Activated CD4-positive, alpha-beta T cell treated with anti-CD3 and anti-CD28 coated beads, Interleukin-2, Interleukin-4, amounts not matched to agents 100 ng/mL and 50 ng/mL, durations not matched to agents 16 hours and 8 hours (primary cell): ENCODE measurements at places on chromosomes 7 and 10.

GRCh38 chr10:123882681-123883445 is 8.7 kb downstream of the CPXM2 start:
- no peak for DNase-seq

DNA sequence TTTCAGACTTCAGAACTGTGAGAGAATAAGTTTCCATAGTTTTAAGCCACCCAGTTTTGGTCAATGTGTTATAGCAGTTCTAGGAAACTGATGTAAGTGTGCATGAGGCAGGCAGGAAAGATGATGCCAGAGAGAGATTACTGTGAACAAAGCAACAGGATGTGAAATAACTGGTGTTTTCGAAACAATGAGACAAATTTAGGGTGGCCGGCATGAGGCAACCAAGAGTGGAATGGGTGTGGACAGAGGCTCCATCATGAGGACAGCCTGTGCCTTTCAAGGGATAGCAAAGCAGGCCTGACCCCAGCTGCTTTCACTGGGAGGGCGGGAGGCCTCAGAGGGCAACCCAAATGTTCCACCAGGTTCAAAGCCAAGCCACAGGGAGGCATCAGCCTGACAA is 67.3 kb upstream of the UCN3 start:
- DNase-seq, result peak; percentile 81

DNA sequence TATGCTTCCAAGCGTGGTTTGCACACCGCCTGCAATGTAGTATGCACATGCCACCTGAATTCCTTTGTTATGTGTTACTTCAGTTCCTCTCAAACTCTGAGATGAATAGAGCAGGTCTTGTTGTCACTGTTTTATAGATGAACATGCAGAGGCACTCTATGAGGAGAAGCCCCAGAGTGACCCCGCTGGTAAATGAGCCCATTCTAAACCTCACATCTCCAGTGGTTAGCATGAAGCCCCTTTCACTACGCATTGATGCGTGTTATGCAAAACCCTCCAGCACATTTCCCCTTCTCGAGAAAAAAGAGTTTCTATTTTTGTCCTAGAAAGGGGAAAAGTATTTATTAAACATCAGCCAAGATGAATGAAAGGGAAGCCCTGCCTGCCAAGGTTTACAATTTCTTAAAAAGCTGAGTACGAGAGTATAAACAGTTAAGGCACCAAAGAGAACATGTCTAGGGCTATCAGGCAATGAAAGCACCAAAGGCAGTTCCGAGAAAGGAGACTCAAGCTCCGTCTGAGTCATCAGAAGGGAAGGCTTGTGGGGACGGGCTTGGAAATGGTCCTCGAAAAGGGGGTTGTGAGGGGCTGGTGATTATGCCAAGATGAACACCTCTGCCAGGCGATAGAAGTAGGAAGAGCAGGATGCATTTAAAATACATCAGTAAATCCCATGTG is 58.7 kb upstream of the PFKP start:
- DNase-seq, result no peak

- no peak for DNase-seq
Observed at GRCh38 chr7:47577321-47577919, 4.5 kb downstream of the TNS3 start.

DNA sequence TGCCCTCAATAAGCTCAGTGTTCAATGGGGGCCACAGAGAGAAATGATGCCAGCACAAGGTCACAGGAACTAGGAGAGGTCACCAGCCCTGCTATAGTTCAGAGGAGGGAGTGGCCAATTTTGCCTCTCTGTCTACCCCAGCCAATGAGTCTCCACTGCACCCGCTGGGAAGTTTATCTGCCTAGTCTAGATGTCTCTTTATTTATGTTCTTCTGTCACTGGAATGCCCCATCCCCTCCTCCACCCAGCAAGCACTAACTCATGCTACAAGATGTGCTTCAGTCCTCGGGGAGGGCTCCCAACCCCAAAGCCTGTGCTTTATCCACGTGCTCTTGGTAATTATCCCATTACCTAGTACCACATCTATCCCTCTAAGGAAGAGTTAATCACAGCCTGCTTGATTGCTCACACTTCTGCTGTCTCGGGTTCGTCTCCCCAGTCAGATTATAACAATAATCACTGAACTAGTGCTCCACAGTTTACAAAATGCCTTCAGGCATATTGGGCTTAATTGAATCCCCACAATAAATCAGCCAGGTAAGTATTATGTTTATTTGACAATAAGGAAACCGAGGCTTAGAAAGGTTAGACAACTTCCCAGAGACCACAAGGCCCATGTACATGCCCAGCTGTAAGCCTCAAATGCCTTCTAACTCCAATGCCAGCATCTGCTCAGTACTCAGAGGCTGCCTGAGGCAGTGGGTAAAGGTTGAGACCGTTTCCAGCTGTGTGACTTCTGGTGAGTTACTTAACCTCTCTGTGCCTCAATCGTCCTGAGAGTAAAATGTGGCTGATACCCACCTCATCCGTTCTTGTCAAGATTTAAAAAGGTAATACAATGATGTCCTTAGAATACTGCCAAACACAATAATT is 3.9 kb downstream of the HIP1 start:
- no peak for DNase-seq

- DNase-seq, result no peak
Observed at GRCh38 chr10:44311563-44312051, 73.3 kb downstream of the CXCL12 start.

GRCh38 chr7:128379900-128380479 is 18.5 kb upstream of the PRRT4 start:
- DNase-seq, result no peak

DNA sequence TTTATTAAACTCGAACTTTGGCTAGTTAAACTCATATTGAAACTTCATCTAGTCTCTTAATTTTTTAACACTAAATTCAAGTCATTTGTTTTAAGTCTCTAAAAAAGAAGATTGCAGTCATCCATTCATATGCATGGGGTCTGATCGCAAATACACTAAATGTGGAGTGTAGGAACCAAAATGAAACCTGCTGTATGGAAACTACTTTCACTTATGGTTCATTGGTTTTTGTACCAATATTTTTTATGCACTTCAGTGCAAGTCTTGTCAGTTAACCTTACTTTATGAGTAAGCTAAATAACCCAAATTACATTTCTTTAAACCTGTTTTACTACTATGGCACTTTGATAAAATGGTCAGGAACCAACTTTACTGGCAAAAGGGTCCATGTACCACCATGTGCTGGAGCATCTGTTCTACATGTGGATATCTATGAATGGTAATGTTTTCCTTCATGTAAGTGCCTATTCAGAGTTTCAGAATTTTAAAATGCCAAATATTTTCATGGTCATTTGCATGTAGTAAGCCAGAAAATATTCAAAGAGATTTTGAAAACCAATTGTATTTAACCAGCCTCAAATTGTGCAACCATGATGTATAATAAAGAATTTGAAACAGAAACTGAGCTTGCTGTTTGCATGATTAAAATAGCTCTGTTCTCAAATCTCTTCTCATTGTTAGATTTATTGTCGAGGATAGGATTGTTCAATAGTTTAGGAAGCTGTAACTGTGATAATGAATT is 7.6 kb upstream of the SUPV3L1 start:
- DNase-seq, result no peak

- DNase-seq, result no peak
Observed at GRCh38 chr7:45574669-45575500, 717 bp downstream of the ADCY1 start.

- no peak for DNase-seq
Observed at GRCh38 chr10:30742471-30742870, 112.9 kb upstream of the LYZL2 start.

GRCh38 chr10:77873536-77874380 is 52.8 kb downstream of the DLG5 start:
- peak; percentile 48 for DNase-seq

GRCh38 chr10:6581778-6582228 is 1.7 kb upstream of the PRKCQ start:
- DNase-seq, result peak; percentile 63

- DNase-seq, result no peak
Observed at GRCh38 chr7:121796936-121797656, 75.9 kb upstream of the PTPRZ1 start.

GRCh38 chr7:23894892-23895569 is 185.0 kb downstream of the STK31 start:
- DNase-seq, result peak; percentile 50

DNA sequence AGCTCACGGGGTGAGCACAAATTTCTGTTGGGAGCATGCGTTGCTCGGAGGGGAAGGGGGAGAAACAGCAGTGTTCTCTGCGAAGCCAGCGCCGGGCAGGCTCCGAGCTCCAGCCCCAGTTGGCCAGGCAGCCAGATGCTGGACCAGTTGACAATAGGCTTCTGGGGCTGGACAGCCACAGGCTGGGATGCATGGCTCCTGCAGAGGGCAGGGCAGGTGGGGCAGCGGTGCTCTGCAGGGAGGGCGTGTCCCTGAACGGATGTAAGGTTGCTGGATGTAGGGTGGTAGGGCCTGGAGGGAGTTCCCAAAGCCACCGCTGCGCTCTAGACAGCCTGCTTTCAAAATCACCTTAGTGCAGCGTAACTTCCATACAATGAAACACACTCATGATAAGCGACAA is 574.9 kb downstream of the GLRX3 start:
- no peak for DNase-seq

GRCh38 chr7:16626388-16626787 is 19.2 kb downstream of the ANKMY2 start:
- no peak for DNase-seq

- DNase-seq, result no peak
Observed at GRCh38 chr7:11130601-11131000, 156.9 kb downstream of the PHF14 start.

- no peak for DNase-seq
Observed at GRCh38 chr7:82286096-82286797, 157.3 kb downstream of the CACNA2D1 start.

GRCh38 chr10:97582169-97582568 is 2.0 kb upstream of the HOGA1 start:
- no peak for DNase-seq

DNA sequence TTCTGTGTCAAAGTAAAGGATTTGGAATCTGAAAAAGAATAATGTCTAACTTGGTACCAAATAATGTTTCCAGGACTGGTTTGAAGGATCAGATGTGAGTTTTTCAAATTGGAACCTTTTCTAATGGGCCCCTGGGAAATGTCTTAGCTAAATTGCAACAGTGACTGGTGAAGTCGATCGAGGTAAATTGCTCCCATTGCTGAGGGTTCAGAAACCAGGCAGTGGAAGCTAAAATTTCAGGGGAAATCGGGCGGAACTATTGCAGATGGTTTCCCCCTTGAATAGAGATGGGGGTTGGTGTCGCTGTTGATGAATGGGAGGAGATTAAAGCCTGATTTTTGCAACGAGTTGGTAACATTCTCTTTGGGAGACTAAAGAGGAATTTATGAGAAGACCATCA is 112.7 kb downstream of the SND1 start:
- no peak for DNase-seq

DNA sequence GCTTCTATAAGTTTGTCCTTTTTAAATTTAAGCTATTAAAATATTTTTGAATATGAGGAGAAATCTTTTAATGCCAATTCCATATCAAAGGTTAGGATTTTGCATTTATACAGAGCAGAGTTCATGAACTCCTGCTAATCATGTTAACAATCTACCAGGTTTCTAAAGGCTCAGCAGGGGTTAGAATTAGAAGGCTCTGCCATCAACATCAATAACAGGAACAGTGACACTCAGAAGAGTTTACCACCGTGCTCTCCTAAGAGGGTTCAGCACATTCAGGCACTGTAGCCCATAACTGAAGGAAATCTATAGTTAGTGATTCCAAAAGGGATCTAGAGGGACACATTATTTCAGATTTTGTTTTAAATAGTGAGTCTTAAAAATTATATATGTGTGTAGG is 100.1 kb downstream of the HOXA1 start:
- no peak for DNase-seq

- DNase-seq, result no peak
Observed at GRCh38 chr10:108663587-108663986, 1259.7 kb downstream of the XPNPEP1 start.

- no peak for DNase-seq
Observed at GRCh38 chr10:76403912-76404311, 972.5 kb downstream of the LRMDA start.

GRCh38 chr10:113056441-113057021 is 106.5 kb downstream of the TCF7L2 start:
- no peak for DNase-seq

DNA sequence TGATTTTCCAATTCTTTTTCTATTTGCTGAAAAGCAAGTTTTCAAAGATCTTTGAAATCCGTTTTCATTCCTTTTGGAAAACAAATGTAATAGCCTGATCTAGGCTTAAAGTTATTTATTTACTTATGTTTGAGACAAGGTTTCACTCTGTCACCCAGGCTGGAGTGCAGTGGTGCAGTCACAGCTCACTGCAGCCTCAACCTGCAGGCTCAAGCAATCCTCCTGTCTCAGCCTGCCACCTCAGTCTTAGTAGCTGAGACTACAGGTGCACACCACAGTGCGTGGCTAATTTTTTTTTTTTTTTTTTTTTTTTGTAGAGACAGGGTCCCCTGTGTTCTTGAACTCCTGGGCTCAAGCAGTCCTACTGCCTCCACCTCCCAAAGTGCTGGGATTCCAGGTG is 4.6 kb downstream of the ST7 start:
- DNase-seq, result no peak

DNA sequence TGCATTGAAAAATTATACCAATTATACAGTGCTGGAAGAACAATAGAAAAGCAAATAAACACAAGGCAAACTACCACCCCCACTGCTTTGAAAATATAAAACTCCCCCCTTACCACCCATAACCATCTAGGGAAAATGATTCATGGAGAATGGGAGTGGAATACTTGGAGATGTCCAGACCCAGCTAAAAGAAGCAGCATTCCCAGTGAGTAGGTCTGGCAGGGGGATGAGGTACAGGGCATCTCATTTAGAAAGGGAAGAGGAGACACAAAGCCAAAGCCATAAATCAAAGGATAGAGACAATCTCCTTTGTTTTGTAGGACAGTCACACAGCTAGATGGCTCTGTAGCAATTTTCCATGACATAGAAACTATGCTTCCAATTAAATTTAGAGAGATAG is 36.0 kb upstream of the DGKI start:
- no peak for DNase-seq

DNA sequence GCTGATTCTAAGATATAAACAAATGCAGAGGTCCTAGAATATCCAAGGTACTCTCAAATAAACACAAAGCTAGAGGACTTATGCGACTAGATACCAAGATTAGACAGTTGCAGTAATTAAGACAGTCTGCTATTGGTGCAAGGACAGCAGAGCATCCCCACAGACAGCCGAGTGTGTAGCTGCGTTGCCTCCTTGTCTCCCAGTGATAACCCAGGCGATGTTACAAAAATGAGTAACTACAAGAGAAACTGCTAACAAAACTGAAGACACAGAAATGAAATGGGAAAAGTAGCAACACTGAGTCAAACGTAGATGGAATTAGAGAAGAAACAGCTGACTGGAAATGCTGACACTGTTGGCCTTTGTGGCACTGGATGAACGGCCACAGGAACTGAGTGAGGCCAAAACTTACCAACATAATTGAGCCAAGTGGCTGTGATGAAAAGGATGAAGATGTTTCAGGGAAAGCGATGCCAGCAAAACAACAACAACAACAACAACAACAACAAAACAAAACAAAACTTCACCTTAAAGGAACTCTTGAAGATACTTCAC is 54.3 kb downstream of the BAIAP2L1 start:
- peak; percentile 2 for DNase-seq
